Adrenal gland (tissue), 19 donors: ENCODE measurements at places on chromosomes 4 and X.

- no peaks in the 10 kb centered on the region for H3K36me3 ChIP-seq
- H3K27ac ChIP-seq, result no peak overlapping the region
- no peak overlapping the region for H3K4me3 ChIP-seq
- no peaks in the 10 kb centered on the region for H3K27me3 ChIP-seq
Measured at GRCh38 chr4:15809058-15809457, 30.9 kb downstream of the CD38 start.

- no peaks in the 10 kb centered on the region for H3K36me3 ChIP-seq
- H3K4me1 ChIP-seq, result peaks cover 28% of the 10 kb centered on the region
- peak; percentile 67 for DNase-seq
Measured at GRCh38 chr4:185730849-185731608, 81.0 kb downstream of the SORBS2 start.

DNA sequence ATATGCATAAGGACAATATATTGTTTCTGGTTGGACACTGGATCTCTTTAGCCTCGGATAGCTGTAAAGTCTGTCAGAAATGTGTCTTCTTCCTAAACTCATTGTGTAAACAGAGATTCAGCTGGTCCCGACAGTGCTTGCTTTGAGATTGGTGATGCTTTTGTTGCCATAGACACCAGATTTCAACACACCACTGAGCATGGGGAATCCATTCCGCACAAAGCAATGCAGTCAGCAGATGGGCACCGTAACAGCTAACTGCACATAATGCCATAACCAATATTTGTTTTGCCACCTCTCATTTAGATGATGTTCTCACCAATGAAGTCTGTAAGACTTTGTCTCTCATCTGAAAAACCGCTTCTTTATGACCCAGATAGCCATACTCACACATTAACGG lies 33.3 kb upstream of the FAM47C start:
- H3K36me3 ChIP-seq, result no peaks in the 10 kb centered on the region
- DNase-seq, result no peak
- H3K4me1 ChIP-seq, result no peaks in the 10 kb centered on the region
- no peak overlapping the region for H3K27ac ChIP-seq

DNA sequence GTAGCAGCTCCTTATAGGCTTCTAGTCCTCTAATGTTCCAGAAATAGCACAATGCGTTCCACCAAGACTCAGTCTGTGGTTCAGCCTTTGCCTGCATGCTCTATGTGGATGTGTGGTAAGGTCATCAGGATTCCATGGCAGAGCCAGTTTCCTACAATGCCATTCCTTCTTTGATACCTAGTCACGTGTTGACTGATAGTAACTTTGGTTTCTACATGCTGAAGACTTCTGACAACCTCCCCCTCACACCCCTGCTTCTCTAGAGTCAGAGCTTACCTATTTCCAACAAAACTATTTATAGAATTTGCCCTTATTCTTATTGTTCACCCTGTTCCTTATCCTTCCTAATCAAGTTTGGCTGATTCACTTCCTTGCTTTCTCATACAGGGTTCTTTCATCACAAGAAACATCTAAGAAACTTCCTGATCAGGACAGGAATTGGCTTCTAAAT lies 81.1 kb downstream of the CT47B1 start:
- DNase-seq, result no peak
- H3K4me3 ChIP-seq, result no peak overlapping the region
- H3K4me1 ChIP-seq, result no peaks in the 10 kb centered on the region
- no peaks in the 10 kb centered on the region for H3K36me3 ChIP-seq
- H3K27ac ChIP-seq, result no peak overlapping the region

DNA sequence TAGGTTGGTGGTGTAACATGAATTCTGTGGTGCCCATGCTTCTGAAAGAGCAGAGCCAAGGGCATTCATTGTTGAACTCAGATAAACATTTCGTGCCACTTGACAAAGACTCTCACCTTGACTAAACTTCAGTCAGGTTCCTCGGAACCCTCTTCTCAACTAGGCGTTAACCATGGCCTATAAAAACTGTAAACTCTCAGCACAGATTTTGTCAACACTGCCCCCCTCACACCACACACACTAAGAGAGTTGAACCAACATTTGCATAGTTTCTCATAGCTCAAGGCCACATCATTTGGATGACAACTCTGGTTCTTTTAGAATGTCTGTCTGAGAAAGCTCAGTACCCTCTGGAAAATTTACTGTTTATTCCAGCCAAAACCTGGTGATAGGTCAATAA lies 28.1 kb downstream of the CASP6 start:
- no peaks in the 10 kb centered on the region for H3K4me1 ChIP-seq
- H3K36me3 ChIP-seq, result no peaks in the 10 kb centered on the region
- no peak overlapping the region for H3K4me3 ChIP-seq

- H3K27ac ChIP-seq, result no peak overlapping the region
- H3K4me3 ChIP-seq, result no peak overlapping the region
- H3K27me3 ChIP-seq, result no peaks in the 10 kb centered on the region
- no peaks in the 10 kb centered on the region for H3K4me1 ChIP-seq
Measured at GRCh38 chr4:39937683-39938268, 39.9 kb downstream of the PDS5A start.

DNA sequence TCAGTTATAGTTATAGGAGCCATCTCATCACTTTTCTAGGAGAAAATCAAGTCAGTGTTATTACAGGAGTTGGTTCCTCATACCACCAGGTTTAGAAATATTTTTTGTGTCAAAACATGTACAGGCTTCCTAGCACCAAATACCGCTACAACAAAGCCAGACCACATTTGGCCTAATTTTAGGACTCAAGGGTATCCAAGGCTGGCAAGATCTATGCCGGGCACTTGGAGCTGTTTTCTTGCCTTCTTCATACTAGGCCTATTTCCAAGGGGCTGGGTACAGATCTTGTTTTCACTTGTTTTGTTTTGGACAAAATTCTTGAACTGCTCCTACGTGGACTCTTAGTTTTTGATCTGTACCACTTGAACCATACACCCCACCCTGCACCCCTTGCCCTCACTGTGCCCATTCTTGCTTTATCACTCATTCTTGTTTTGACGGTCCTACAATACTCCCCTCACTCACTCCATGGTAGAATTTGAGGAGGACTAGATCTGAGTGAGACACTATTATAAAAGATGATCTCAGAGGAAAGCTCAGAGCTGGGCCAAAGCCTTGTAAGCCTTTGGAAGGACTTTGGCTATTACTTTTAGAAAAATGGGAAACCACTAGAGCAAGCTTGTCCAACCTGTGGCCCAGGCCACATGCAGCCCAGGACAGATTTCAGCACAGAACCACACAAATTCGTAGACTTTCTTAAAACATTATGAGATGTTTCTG lies 17.7 kb upstream of the TMEM144 start:
- no peak overlapping the region for H3K27ac ChIP-seq
- DNase-seq, result no peak
- H3K27me3 ChIP-seq, result no peaks in the 10 kb centered on the region
- H3K4me1 ChIP-seq, result no peaks in the 10 kb centered on the region
- H3K36me3 ChIP-seq, result no peaks in the 10 kb centered on the region
- no peak overlapping the region for H3K4me3 ChIP-seq

GRCh38 chr4:158254292-158254691 lies 44.0 kb downstream of the TMEM144 start:
- no peak overlapping the region for H3K27ac ChIP-seq
- H3K4me1 ChIP-seq, result no peaks in the 10 kb centered on the region
- H3K36me3 ChIP-seq, result no peaks in the 10 kb centered on the region

GRCh38 chr4:161376275-161376674 lies 787.5 kb downstream of the FSTL5 start:
- no peaks in the 10 kb centered on the region for H3K4me1 ChIP-seq
- no peak for DNase-seq
- H3K27ac ChIP-seq, result no peak overlapping the region
- no peaks in the 10 kb centered on the region for H3K36me3 ChIP-seq
- H3K27me3 ChIP-seq, result no peaks in the 10 kb centered on the region

- peaks cover 29% of the 10 kb centered on the region for H3K4me1 ChIP-seq
- no peak for DNase-seq
- no peak overlapping the region for H3K4me3 ChIP-seq
- peak overlapping the region; percentile 50 for H3K27ac ChIP-seq
Measured at GRCh38 chr4:140719022-140719421, 37.2 kb downstream of the TBC1D9 start.

- no peaks in the 10 kb centered on the region for H3K27me3 ChIP-seq
- H3K27ac ChIP-seq, result no peak overlapping the region
- no peak for DNase-seq
- H3K36me3 ChIP-seq, result no peaks in the 10 kb centered on the region
- no peaks in the 10 kb centered on the region for H3K4me1 ChIP-seq
Measured at GRCh38 chrX:120299928-120300327, 11.3 kb downstream of the TMEM255A start.

- H3K4me3 ChIP-seq, result no peak overlapping the region
- no peak for DNase-seq
- H3K27ac ChIP-seq, result no peak overlapping the region
- H3K4me1 ChIP-seq, result no peaks in the 10 kb centered on the region
- no peaks in the 10 kb centered on the region for H3K27me3 ChIP-seq
Measured at GRCh38 chr4:129738175-129738574, 642.2 kb downstream of the C4orf33 start.

GRCh38 chrX:113954297-113954696 lies 629.6 kb upstream of the HTR2C start:
- H3K36me3 ChIP-seq, result no peaks in the 10 kb centered on the region
- no peaks in the 10 kb centered on the region for H3K4me1 ChIP-seq
- no peak overlapping the region for H3K4me3 ChIP-seq
- H3K27ac ChIP-seq, result no peak overlapping the region
- no peak for DNase-seq

GRCh38 chr4:150683775-150684350 lies 101.9 kb downstream of the MAB21L2 start:
- no peak for DNase-seq
- no peak overlapping the region for H3K27ac ChIP-seq
- no peaks in the 10 kb centered on the region for H3K36me3 ChIP-seq
- no peaks in the 10 kb centered on the region for H3K27me3 ChIP-seq

- H3K36me3 ChIP-seq, result no peaks in the 10 kb centered on the region
- no peak for DNase-seq
- H3K4me3 ChIP-seq, result no peak overlapping the region
- no peaks in the 10 kb centered on the region for H3K27me3 ChIP-seq
- peak overlapping the region; percentile 45 for H3K27ac ChIP-seq
- H3K4me1 ChIP-seq, result peaks cover 99% of the 10 kb centered on the region
Measured at GRCh38 chr4:87032884-87033533, 98.2 kb downstream of the AFF1 start.

GRCh38 chr4:16836324-16836723 lies 62.1 kb downstream of the LDB2 start:
- H3K36me3 ChIP-seq, result no peaks in the 10 kb centered on the region
- no peak overlapping the region for H3K4me3 ChIP-seq
- no peak for DNase-seq

DNA sequence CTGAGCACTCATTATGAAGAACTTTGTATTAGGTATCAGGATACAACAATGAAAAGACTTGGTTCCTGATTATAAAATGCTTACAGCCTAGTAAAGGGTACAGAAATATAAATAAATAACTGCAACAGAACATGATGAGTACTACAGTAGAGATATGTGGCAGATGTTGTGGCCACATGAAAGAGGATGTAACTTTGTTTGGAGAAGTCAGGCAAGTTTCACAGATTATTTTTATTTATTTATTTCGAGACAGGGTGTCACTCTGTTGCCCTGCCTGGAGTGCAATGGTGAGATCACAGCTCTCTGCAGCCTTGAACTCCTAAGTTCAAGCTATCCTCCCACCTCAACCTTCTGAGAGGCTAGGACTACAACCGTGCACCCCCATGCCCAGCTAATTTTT lies 15.8 kb upstream of the UBE2K start:
- no peaks in the 10 kb centered on the region for H3K27me3 ChIP-seq
- H3K36me3 ChIP-seq, result no peaks in the 10 kb centered on the region
- H3K4me3 ChIP-seq, result no peak overlapping the region
- no peak overlapping the region for H3K27ac ChIP-seq
- DNase-seq, result no peak
- H3K4me1 ChIP-seq, result no peaks in the 10 kb centered on the region

- no peaks in the 10 kb centered on the region for H3K36me3 ChIP-seq
- no peaks in the 10 kb centered on the region for H3K4me1 ChIP-seq
- H3K4me3 ChIP-seq, result no peak overlapping the region
- no peak for DNase-seq
Measured at GRCh38 chrX:122777766-122778165, 406.3 kb upstream of the GRIA3 start.

DNA sequence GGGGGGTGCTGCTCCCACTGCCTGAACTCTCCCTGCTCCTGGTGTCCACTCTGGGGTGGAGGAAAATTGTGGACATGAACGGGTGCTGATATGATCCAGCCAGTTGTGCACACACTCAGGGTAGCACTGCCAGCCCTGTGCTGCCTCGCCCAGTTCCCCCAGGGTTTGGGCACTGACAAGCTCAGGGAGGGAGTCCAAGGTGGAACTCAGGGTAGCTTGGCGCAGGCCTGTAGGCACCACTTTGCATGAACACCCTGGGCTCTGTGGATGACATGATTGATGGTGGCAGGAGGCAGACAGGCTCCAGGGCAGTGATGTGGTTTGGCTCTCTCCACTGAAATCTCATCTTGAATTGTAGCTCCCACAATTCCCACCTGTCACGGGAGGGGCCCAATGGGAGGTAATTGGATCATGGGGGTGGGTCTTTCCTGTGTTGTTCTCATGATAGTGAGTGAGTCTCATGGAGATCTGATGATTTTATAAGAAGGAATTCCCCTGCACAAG lies 572.0 kb upstream of the PABPC4L start:
- H3K4me3 ChIP-seq, result no peak overlapping the region
- no peak overlapping the region for H3K27ac ChIP-seq
- H3K36me3 ChIP-seq, result no peaks in the 10 kb centered on the region

DNA sequence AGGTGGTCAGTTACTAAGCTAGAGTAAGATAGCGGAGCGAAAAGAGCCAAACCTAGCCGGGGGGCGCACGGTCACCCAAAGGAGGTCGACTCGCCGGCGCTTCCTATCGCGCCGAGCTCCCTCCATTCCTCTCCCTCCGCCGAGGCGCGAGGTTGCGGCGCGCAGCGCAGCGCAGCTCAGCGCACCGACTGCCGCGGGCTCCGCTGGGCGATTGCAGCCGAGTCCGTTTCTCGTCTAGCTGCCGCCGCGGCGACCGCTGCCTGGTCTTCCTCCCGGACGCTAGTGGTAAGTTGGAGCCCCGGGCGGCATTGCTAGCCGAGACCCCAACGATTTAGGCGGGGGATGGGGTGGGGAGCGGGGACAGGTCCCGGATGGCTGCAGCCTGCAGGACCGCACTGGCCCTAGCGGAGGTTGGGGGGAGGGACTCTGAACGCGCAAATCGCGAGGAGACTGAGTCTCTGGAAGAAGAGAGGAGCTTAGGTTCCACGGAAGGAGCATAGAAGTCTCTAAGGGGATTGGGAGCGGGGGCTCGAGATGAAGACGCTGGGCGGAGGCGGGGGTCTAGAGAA lies 573 bp downstream of the HTR2C start:
- no peaks in the 10 kb centered on the region for H3K36me3 ChIP-seq
- no peaks in the 10 kb centered on the region for H3K4me1 ChIP-seq
- no peak for DNase-seq
- H3K27me3 ChIP-seq, result peaks cover 77% of the 10 kb centered on the region

GRCh38 chr4:8846826-8847225 lies 24.8 kb downstream of the HMX1 start:
- H3K36me3 ChIP-seq, result no peaks in the 10 kb centered on the region
- no peak overlapping the region for H3K4me3 ChIP-seq
- peak; percentile 8 for DNase-seq
- peaks cover 19% of the 10 kb centered on the region for H3K27me3 ChIP-seq
- H3K4me1 ChIP-seq, result no peaks in the 10 kb centered on the region
